Neural crest cell (in vitro differentiated cells): ENCODE measurements at places on chromosomes 3 and 15. TPM values are rescaled to one million over a fixed set of nuclear protein-coding genes. Genes with fewer than 3 reads are reported as not detected.

SAMMSON gene
- total RNA-seq, result not detected in 2 replicates

GOLGA8J gene
- 0.32 and 0.54 TPM in 2 replicates for total RNA-seq

BHLHE40 gene
- 0.21 and 0.32 TPM in 2 replicates for total RNA-seq

SLC51B gene
- not detected in 2 replicates for total RNA-seq

PAQR9 gene
- total RNA-seq, result 1.8 and 1.9 TPM in 2 replicates

CSTA gene
- not detected in 2 replicates for total RNA-seq

P3H2 gene
- total RNA-seq, result 2.0 and 4.1 TPM in 2 replicates

- H3K27ac ChIP-seq, result no peak overlapping the region
- no peak overlapping the region for H3K4me3 ChIP-seq
- H3K4me1 ChIP-seq, result no peaks in the 10 kb centered on the region
- DNase-seq, result no peak
- no peaks in the 10 kb centered on the region for H3K27me3 ChIP-seq
Measured at GRCh38 chr3:116809208-116809607, 99.6 kb downstream of the TUSC7 start.

GRCh38 chr3:197259096-197259495, 39.3 kb downstream of the DLG1 start:
- H3K27ac ChIP-seq, result no peak overlapping the region
- no peak for DNase-seq
- H3K4me3 ChIP-seq, result no peak overlapping the region
- peaks cover 34% of the 10 kb centered on the region for H3K4me1 ChIP-seq

- no peaks in the 10 kb centered on the region for H3K36me3 ChIP-seq
- DNase-seq, result no peak
- H3K27ac ChIP-seq, result no peak overlapping the region
- peaks cover 4% of the 10 kb centered on the region for H3K27me3 ChIP-seq
Measured at GRCh38 chr3:128684986-128685726, 34.5 kb upstream of the RPN1 start.

DNA sequence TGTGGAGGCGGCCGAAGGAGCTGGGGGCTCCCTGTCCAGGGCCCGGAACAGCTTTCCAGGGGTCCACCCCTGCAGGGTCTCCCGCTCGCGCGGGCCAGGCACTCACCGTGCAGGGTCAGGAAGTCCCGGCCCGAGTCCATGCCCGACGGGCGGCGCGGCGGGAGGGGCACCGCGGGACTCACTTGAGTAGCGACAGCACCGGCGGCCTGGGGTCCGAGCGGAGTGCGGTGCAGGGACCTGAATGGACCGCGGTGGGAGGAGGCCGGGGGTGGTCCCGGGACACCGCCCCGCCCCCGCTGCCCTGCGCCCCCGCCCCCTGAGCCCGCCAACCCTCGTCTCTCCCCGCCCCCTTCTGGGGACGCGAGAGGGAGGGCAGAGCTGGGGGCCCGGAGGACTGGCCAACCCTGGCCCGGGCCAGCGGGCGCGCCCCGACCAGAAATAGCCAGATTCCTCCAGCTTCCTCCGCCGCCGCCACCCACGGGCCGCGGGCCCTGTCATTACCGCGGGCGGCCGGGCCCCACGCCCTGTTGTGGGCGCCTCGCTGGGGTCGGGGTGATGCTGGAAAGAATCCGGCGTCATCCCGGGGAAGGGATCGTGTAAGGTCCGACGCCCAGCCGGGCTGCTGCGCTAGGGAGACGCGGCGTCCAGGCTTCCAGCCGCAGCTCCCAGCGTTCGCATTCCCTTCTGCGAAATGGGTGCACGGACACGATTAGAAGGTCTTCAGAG, at the start of gene PLCD1:
Gene PLCD1 (minus strand): TSS at position 243 of the 726 bp plus-strand sequence. CDS start 103 bp downstream, at position 140.
- H3K27me3 ChIP-seq, result peaks cover 17% of the 10 kb centered on the region
- H3K36me3 ChIP-seq, result no peaks in the 10 kb centered on the region
- H3K4me3 ChIP-seq, result peak within 1 kb of the TSS; percentile 95
- H3K27ac ChIP-seq, result no peak within 1 kb of the TSS
- peaks cover 24% of the 10 kb centered on the region for H3K4me1 ChIP-seq

GRCh38 chr3:112767177-112767576, 79.5 kb downstream of the CD200R1L start:
- DNase-seq, result no peak
- no peak overlapping the region for H3K27ac ChIP-seq
- no peaks in the 10 kb centered on the region for H3K36me3 ChIP-seq
- H3K4me3 ChIP-seq, result no peak overlapping the region
- H3K4me1 ChIP-seq, result no peaks in the 10 kb centered on the region

DNA sequence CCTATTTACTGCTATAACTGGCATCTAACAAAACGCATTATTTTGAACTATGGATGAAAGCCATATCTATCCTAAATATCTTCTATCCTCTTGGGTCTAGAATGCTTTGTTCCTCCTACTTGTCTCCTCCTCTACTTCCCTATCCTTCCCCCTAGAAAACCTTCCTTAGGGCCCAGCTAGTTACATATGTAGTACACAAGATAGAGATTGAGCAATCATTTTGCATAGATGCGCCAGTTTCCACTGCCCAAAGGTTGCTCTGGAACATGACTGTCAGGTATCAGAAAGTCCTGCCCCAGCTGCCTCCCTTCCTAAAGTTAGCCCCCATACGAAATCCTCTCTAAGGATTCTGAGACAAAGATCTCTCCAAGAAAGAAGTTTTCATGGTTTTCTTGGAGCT, 55.1 kb downstream of the GPR160 start:
- DNase-seq, result no peak
- H3K27ac ChIP-seq, result no peak overlapping the region
- no peak overlapping the region for H3K4me3 ChIP-seq
- H3K36me3 ChIP-seq, result peaks cover 5% of the 10 kb centered on the region

- H3K27me3 ChIP-seq, result no peaks in the 10 kb centered on the region
- H3K4me3 ChIP-seq, result no peak overlapping the region
- H3K36me3 ChIP-seq, result no peaks in the 10 kb centered on the region
- no peak overlapping the region for H3K27ac ChIP-seq
- no peak for DNase-seq
Measured at GRCh38 chr3:100496711-100497261, 4.4 kb downstream of the TMEM45A start.

GRCh38 chr3:78873641-78874040, 894.2 kb downstream of the ROBO1 start:
- no peak overlapping the region for H3K4me3 ChIP-seq
- H3K4me1 ChIP-seq, result peaks cover 51% of the 10 kb centered on the region
- no peak for DNase-seq
- peaks cover 3% of the 10 kb centered on the region for H3K36me3 ChIP-seq

DNA sequence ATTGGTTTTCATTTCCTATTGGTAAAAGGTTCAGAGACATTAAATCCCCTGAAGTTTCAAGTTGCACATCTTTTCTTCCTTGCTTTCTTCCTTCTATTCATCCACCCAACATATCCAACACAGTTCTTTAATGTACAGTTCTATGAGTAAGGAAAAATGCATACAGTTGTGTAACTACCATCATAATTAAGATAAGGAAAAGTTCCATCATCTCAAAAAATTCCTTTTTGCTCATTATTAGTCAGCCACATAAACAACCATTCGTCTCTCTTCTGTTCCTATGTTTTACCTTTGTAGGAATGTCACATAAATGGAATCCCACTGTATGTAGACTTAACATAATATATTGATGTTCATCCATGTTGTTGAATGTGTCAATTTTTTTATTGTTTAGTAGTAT, 211.1 kb upstream of the ADAMTS9 start:
- no peaks in the 10 kb centered on the region for H3K36me3 ChIP-seq
- peaks cover 10% of the 10 kb centered on the region for H3K4me1 ChIP-seq
- H3K4me3 ChIP-seq, result no peak overlapping the region
- H3K27ac ChIP-seq, result no peak overlapping the region
- H3K27me3 ChIP-seq, result no peaks in the 10 kb centered on the region

- DNase-seq, result no peak
- H3K27me3 ChIP-seq, result peaks cover 5% of the 10 kb centered on the region
- no peak overlapping the region for H3K27ac ChIP-seq
- H3K4me3 ChIP-seq, result peak overlapping the region; percentile 51
- peaks cover 36% of the 10 kb centered on the region for H3K36me3 ChIP-seq
- H3K4me1 ChIP-seq, result peaks cover 89% of the 10 kb centered on the region
Measured at GRCh38 chr3:66405701-66406091, 95.1 kb downstream of the LRIG1 start.

DNA sequence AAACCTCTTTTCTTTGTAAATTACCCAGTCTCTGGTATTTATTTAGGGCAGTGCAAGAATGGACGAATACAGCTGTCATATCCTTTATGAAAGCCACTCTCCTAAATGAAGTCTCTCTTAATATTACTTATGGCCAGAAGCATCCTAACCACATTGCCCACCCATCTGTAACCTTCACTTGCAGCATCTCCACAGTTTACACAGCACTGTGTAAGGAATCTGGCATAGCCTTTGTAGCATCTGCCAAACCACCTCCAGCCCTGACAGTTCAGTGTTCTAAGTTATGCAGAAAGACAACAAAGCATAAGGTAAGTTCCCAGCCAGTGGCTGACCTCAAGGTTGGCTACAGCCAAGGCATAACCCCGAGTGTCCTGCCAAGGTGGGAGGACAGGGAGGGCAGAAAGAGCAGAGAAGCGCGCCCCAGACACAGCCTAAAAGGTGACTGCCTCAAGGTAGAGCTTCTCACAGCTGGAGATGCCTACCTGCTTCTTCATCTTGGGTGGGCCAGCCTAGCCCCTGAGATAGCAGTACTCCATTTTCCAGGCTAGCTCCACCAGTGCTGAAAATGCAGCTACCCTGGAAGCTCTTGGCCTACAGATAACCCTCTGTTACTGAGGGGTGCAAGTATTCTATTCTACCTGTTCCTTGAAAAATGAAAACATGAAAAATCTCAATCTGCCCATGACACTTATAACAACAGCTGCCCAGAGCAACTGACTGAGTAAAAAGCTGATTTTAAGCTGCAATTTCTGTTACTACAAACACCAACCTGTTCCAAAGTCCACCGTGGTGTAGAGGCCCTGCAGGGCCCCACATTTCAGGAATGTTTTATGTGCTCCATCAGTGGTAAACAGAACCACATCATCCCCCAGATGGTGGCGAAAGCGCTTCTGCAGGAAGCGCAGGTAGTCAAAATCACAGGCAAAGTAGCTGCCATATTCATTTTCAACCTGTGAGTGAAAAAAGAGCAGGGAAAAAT, 39.3 kb downstream of the GLB1 start:
- H3K4me3 ChIP-seq, result no peak overlapping the region
- no peak for DNase-seq
- no peak overlapping the region for H3K27ac ChIP-seq
- H3K4me1 ChIP-seq, result no peaks in the 10 kb centered on the region
- H3K36me3 ChIP-seq, result peaks cover 5% of the 10 kb centered on the region

DNA sequence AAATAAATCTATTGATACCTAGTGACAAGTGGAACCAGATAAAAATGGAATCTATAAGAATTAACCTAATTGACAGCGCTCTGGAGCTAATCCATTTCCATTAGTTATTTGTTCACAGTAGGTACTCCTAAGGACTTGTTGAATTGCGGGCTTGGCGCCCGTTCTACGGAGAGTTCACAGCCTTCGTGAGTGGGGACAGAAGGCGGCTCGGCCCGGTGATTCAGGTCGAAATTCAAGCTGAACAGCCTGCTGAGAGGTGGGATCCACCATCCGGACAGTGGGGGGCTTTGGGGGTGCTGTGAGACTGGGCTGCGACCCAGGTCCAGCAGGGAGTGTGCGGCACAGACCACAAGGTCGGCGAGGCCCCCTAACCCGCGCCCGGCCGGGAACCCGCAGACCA, 779 bp upstream of the CTNNB1 start:
- no peaks in the 10 kb centered on the region for H3K36me3 ChIP-seq
- H3K27ac ChIP-seq, result peak overlapping the region; percentile 73
- peaks cover 7% of the 10 kb centered on the region for H3K27me3 ChIP-seq

DNA sequence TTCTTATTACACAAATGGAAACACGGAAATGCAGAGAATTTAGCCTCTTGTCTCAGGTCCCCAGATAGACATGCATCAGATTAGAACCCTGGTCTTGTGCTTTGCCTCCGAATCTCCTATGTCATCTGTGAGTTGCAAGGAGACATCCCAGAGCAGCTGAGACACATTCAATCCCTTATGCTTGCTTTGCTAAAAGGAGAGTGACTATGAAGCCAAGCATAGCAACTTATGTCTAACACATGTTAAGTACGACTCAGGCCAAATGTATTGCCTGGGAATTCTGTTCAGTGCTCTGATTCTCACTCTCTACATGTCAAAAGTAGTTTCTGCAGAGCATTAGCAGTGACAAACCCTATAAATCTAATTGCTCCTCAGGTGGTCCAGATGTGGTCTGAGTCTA, 30.6 kb upstream of the LRRC3B start:
- no peak for DNase-seq
- no peaks in the 10 kb centered on the region for H3K27me3 ChIP-seq
- no peaks in the 10 kb centered on the region for H3K36me3 ChIP-seq
- H3K4me1 ChIP-seq, result no peaks in the 10 kb centered on the region
- H3K4me3 ChIP-seq, result no peak overlapping the region

- DNase-seq, result no peak
- peaks cover 6% of the 10 kb centered on the region for H3K27me3 ChIP-seq
- H3K36me3 ChIP-seq, result no peaks in the 10 kb centered on the region
- H3K4me3 ChIP-seq, result no peak overlapping the region
- no peak overlapping the region for H3K27ac ChIP-seq
- H3K4me1 ChIP-seq, result peaks cover 18% of the 10 kb centered on the region
Measured at GRCh38 chr3:72164635-72164978, 379.7 kb upstream of the PROK2 start.

GRCh38 chr3:147388700-147389580, 17.4 kb downstream of the ZIC4 start:
- peak; percentile 35 for DNase-seq
- H3K27ac ChIP-seq, result peak overlapping the region; percentile 57
- peaks cover 4% of the 10 kb centered on the region for H3K36me3 ChIP-seq

GRCh38 chr3:33704891-33705290, 13.2 kb downstream of the CLASP2 start:
- DNase-seq, result no peak
- no peak overlapping the region for H3K27ac ChIP-seq
- no peaks in the 10 kb centered on the region for H3K4me1 ChIP-seq
- no peaks in the 10 kb centered on the region for H3K27me3 ChIP-seq
- H3K36me3 ChIP-seq, result peaks cover 70% of the 10 kb centered on the region
- no peak overlapping the region for H3K4me3 ChIP-seq

- peaks cover 56% of the 10 kb centered on the region for H3K4me1 ChIP-seq
- H3K27me3 ChIP-seq, result peaks cover under 1% of the 10 kb centered on the region
- peak overlapping the region; percentile 5 for H3K27ac ChIP-seq
- DNase-seq, result no peak
Measured at GRCh38 chr15:68419301-68420175, 12.4 kb downstream of the ITGA11 start.

- no peaks in the 10 kb centered on the region for H3K27me3 ChIP-seq
- H3K27ac ChIP-seq, result no peak overlapping the region
- no peaks in the 10 kb centered on the region for H3K36me3 ChIP-seq
- DNase-seq, result no peak
- peaks cover 3% of the 10 kb centered on the region for H3K4me1 ChIP-seq
Measured at GRCh38 chr15:32941823-32942222, 224.0 kb downstream of the GREM1 start.

DNA sequence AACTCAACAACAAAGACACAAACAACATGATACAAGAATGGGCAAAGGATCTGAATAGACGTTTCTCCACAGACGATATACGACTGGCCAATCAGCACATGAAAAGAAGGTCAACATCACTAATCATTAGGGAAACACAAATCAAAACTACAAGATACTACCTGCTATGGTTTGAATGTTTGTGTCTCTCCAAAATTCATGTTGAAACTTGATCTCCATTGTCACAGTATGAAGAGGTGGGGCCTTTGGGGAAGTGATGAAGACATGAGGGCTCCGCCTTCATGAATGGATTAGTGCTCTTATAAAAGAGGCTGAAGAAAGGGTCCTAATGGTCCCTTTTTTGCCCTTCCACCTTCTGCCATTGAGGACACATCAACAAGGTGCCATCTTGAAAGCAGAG, 32.3 kb downstream of the ACAP2 start:
- H3K4me3 ChIP-seq, result no peak overlapping the region
- DNase-seq, result no peak
- no peaks in the 10 kb centered on the region for H3K27me3 ChIP-seq
- H3K36me3 ChIP-seq, result peaks cover 14% of the 10 kb centered on the region
- H3K27ac ChIP-seq, result no peak overlapping the region
